IPS DF 6.9 (cell line): ENCODE measurements at places on chromosomes 6 and 20.

GRCh38 chr20:51327251-51327841 lies 215.2 kb downstream of the NFATC2 start:
- no peaks in the 10 kb centered on the region for H3K36me3 ChIP-seq
- no peak overlapping the region for H3K27ac ChIP-seq
- H3K4me1 ChIP-seq: no peaks in the 10 kb centered on the region
- H3K4me3 ChIP-seq: no peak overlapping the region

- H3K27ac ChIP-seq: no peak overlapping the region
- no peak overlapping the region for H3K4me3 ChIP-seq
- H3K36me3 ChIP-seq: no peaks in the 10 kb centered on the region
- H3K4me1 ChIP-seq: no peaks in the 10 kb centered on the region
Observed at GRCh38 chr6:129263176-129263575, 380.2 kb downstream of the LAMA2 start.

GRCh38 chr20:20611167-20611566 lies 101.3 kb downstream of the RALGAPA2 start:
- no peaks in the 10 kb centered on the region for H3K4me1 ChIP-seq
- H3K36me3 ChIP-seq: no peaks in the 10 kb centered on the region
- H3K27me3 ChIP-seq: no peaks in the 10 kb centered on the region
- H3K4me3 ChIP-seq: no peak overlapping the region
- no peak overlapping the region for H3K27ac ChIP-seq

DNA sequence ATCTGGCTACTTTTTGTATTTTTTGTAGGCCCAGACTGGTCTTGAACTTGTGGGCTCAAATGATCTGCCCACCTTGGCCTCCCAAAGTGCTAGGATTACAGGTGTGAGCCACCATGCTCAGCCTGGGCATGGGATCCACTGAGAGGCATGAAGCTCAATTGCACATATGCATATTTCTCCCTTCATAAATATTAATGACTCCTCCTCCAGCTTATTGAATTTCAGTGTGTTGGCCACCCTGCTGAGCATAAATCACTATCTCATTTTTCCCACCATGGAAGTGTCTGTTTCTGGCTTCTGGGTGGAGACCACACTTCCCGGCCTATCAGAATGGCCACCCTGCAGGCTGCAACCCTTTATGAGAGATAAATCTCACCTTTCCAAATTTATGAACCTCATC lies 53.6 kb upstream of the KIF16B start:
- H3K27me3 ChIP-seq: no peaks in the 10 kb centered on the region
- H3K27ac ChIP-seq: no peak overlapping the region
- no peaks in the 10 kb centered on the region for H3K4me1 ChIP-seq

DNA sequence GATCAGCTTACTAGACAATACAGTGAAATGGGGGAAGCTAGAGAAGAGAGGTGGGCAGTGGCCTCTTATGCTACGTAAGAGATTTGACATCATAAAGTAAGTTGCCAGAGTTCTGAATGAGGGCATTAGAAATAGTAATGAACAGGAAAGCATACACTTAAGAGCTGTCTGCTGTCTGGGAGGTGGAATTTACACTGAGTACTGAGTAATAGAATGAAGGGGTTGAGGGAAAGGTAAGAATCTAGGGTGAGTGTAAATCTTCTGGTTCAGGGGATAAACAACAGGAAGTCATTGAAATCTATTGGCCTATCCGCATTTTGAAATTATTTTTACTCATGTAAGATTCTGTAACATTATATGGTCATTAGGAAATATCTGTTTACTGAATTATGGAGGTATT lies 35.8 kb downstream of the HLA-DMB start:
- H3K4me3 ChIP-seq: no peak overlapping the region
- no peak overlapping the region for H3K27ac ChIP-seq
- no peaks in the 10 kb centered on the region for H3K36me3 ChIP-seq

- no peak for DNase-seq
- H3K4me1 ChIP-seq: no peaks in the 10 kb centered on the region
- H3K27ac ChIP-seq: no peak overlapping the region
- H3K27me3 ChIP-seq: no peaks in the 10 kb centered on the region
- no peaks in the 10 kb centered on the region for H3K36me3 ChIP-seq
Observed at GRCh38 chr6:124943658-124944057, 18.6 kb upstream of the RNF217 start.

GRCh38 chr20:478949-479429 lies 16.7 kb upstream of the TBC1D20 start:
- no peak for DNase-seq
- no peak overlapping the region for H3K4me3 ChIP-seq
- no peaks in the 10 kb centered on the region for H3K27me3 ChIP-seq
- H3K4me1 ChIP-seq: no peaks in the 10 kb centered on the region; the same call in 1 of the 2 replicates

GRCh38 chr6:5968817-5969734 lies 37.6 kb downstream of the NRN1 start:
- H3K36me3 ChIP-seq: no peaks in the 10 kb centered on the region
- H3K4me3 ChIP-seq: no peak overlapping the region
- H3K27ac ChIP-seq: no peak overlapping the region
- no peak for DNase-seq
- no peaks in the 10 kb centered on the region for H3K27me3 ChIP-seq

GRCh38 chr6:16306334-16306733 lies 67.9 kb downstream of the GMPR start:
- peaks cover 3% of the 10 kb centered on the region for H3K4me1 ChIP-seq
- no peak overlapping the region for H3K4me3 ChIP-seq
- no peaks in the 10 kb centered on the region for H3K27me3 ChIP-seq

DNA sequence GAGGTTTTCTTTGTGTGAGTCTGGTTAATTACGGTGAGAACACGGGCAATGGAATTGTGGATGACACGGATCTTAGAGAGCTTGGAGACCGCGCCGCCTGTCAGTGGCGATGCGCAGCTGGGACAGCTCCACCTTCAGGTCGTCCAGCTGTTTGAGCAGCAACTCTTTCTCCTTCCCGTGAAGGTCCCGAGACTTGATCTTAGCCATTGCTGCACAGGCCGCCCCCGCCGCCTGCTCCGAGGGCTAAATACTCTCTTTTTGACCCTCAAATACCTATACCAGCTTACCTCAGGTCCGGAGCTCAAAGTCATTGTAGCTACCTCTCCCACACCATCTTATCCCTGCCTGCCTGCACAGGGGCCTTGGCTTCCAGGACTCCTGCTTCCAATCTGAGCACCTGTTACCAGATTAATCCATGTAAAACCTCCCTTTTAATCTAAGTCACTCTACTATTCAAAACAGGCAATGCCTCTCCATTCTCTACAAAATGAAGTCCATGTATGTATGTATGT lies 100.2 kb downstream of the PREP start:
- DNase-seq: no peak
- H3K4me3 ChIP-seq: no peak overlapping the region
- H3K27ac ChIP-seq: no peak overlapping the region
- H3K4me1 ChIP-seq: no peaks in the 10 kb centered on the region
- no peaks in the 10 kb centered on the region for H3K27me3 ChIP-seq
- 0 out of 2 replicates have a peak, but pooled peaks cover 4% of the 10 kb centered on the region for H3K36me3 ChIP-seq

DNA sequence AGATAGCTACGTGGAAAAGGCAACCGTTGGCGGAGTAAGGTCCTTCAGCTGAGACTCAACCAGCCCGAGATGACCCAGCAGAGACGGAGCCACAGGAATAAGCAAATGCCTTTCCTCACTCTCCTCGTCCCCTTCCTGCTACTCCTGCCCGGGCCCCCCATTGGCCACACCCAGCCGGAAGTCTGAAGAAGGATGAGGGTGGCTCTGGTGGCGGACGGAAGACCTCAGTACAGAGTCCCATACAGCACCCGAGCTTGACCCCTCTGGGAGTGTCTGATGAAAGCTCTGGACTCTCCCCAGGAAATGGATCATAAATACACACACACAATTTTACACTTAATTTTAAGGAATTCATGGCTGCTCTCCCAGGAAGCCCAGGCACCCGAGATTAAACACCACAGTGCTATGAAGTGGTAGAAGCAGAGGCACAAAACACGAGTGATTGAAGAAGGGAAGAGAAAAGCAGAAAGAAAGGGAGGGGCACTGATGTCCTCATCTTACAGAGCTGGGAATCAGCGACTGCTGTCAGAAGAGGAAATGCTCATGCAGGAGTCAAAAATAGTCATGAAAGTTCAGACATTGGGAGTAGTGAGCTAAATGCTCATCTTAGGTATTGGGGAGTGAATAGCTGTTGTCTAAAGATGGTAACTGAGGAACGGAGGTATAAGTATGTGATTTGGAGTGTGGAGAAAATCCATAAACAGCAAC lies 125.6 kb downstream of the BANF2 start:
- H3K4me3 ChIP-seq: no peak overlapping the region
- H3K27me3 ChIP-seq: no peaks in the 10 kb centered on the region
- H3K27ac ChIP-seq: no peak overlapping the region
- no peaks in the 10 kb centered on the region for H3K36me3 ChIP-seq
- DNase-seq: no peak

GRCh38 chr6:20034408-20034769 lies 177.9 kb downstream of the MBOAT1 start:
- H3K27ac ChIP-seq: no peak overlapping the region
- no peaks in the 10 kb centered on the region for H3K27me3 ChIP-seq
- no peak for DNase-seq
- no peaks in the 10 kb centered on the region for H3K4me1 ChIP-seq
